ENCODE measurements at places on chromosomes 11 and 22. TPM values are rescaled to one million over a fixed set of nuclear protein-coding genes. Genes with fewer than 3 reads are reported as not detected.

- peaks cover 4% of the 10 kb centered on the region for H3K27me3 ChIP-seq
- no peaks in the 10 kb centered on the region for H3K36me3 ChIP-seq
- no peak for DNase-seq
- no peak overlapping the region for H3K4me3 ChIP-seq
These were observed 107.7 kb downstream of the CRYBB2 start for GRCh38 chr22:25327018-25327755.

GRCh38 chr11:66326261-66327111 is 9.6 kb upstream of the CD248 start:
- peak overlapping the region; percentile 50 for H3K27ac ChIP-seq
- no peak for DNase-seq
- no peaks in the 10 kb centered on the region for H3K27me3 ChIP-seq
- peaks cover 23% of the 10 kb centered on the region for H3K4me1 ChIP-seq
- H3K4me3 ChIP-seq: no peak overlapping the region

- no peak overlapping the region for H3K27ac ChIP-seq
- H3K4me3 ChIP-seq: no peak overlapping the region
- H3K36me3 ChIP-seq: peaks cover 3% of the 10 kb centered on the region
- no peak for DNase-seq
- peaks cover 3% of the 10 kb centered on the region for H3K4me1 ChIP-seq
These were observed 2.5 kb downstream of the DCHS1 start for GRCh38 chr11:6653097-6653496.

- no peaks in the 10 kb centered on the region for H3K36me3 ChIP-seq
- H3K4me3 ChIP-seq: no peak overlapping the region
- no peak for DNase-seq
- H3K27ac ChIP-seq: no peak overlapping the region
- peaks cover 9% of the 10 kb centered on the region for H3K4me1 ChIP-seq
- peaks cover 26% of the 10 kb centered on the region for H3K27me3 ChIP-seq
These were observed 1.7 kb upstream of the ME3 start for GRCh38 chr11:86673872-86674750.

Gene MAJIN
- total RNA-seq: not detected

Gene C11orf87
- not detected for total RNA-seq

Measured in activated T-helper 2 cell treated with anti-CD3 and anti-CD28 coated beads, Interferon-gamma antibody, Interleukin-2, Interleukin-4, amounts not matched to agents 10 μg/mL and 5 μg/mL and 100 μg/mL, durations not matched to agents 14 hours and 24 hours and 36 hours (primary cell).